ENCODE measurements at places on chromosomes 3 and 15. TPM values are rescaled to one million over a fixed set of nuclear protein-coding genes. Genes with fewer than 3 reads are reported as not detected.

The LTK gene
- polyA plus RNA-seq: 2.2 TPM

GRCh38 chr15:78837131-78837530 lies 25.9 kb upstream of the ADAMTS7 start:
- DNase-seq: no peak

DNA sequence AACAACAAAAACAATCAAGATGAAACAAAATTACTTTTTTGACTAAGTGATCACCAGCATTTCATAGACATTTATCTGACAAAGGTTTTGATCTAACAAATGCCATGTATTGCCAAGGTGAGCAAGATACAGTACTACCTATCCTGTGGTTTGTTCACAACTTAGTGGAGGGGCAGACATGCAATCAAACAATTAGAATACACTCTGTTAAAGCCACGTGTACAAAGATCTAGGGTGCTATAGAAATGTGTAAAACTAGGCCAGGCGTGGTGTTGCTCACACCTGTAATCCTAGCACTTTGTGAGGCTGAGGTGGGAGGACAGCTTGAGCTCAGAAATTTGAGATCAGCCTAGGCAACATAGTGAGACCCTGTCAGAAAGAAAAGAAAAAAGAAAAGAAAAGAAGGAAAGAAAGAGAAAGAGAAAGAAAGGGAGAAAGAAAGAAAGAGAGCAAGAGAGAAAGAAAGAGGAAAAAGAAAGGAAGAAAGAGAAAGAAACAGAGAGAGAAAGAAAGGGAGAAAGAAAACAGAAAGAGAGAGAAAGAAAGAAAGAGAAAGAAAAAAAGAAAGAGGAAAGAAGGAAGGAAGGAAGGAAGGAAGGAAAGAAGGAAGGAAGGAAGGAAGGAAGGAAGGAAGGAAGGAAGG lies 1.4 kb upstream of the TRIM69 start:
- DNase-seq: no peak

- no peak for DNase-seq
Observed at GRCh38 chr15:73782344-73782959, 29.3 kb upstream of the INSYN1 start.

GRCh38 chr15:96448923-96449322 lies 118.4 kb downstream of the NR2F2 start:
- no peak for DNase-seq

The CHDH gene
- polyA plus RNA-seq: 10.6 TPM

The KCNAB1 gene
- polyA plus RNA-seq: 3.3 TPM

The STRA6 gene
- 26.3 TPM for polyA plus RNA-seq

- no peak for DNase-seq
Observed at GRCh38 chr3:149321136-149321535, 12.3 kb downstream of the TM4SF18 start.

GRCh38 chr3:51568036-51568435 lies 29.5 kb downstream of the RAD54L2 start:
- no peak for DNase-seq

The ZNF639 gene
- polyA plus RNA-seq: 55.1 TPM

DNA sequence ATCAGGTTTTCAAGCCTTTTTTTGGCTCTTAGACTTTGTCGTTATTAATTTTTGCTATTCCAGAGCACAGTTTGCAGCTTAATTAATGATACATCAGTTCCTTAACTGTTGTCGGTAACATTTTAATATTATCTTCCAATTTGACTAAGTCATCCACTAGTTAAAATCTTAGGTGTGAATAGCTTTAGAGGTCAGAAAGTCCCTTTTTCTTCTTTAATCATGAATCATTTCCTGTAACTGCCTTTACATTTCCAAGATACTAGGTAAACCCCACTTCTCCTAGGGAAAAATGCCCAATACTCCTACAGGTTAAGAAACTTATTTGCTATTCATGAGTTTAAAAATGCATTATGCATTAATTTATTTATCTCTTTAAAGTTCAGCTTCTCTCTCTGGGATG lies 260.9 kb upstream of the CFAP20DC start:
- no peak for DNase-seq

- no peak for DNase-seq
Observed at GRCh38 chr3:143266511-143266910, 146.9 kb downstream of the CHST2 start.

GRCh38 chr3:69567023-69567709 lies 172.1 kb upstream of the MITF start:
- DNase-seq: no peak

- DNase-seq: no peak
Observed at GRCh38 chr15:48059791-48060190, 61.0 kb upstream of the SLC24A5 start.

- no peak for DNase-seq
Observed at GRCh38 chr3:43523454-43524053, 98.3 kb downstream of the ANO10 start.

DNA sequence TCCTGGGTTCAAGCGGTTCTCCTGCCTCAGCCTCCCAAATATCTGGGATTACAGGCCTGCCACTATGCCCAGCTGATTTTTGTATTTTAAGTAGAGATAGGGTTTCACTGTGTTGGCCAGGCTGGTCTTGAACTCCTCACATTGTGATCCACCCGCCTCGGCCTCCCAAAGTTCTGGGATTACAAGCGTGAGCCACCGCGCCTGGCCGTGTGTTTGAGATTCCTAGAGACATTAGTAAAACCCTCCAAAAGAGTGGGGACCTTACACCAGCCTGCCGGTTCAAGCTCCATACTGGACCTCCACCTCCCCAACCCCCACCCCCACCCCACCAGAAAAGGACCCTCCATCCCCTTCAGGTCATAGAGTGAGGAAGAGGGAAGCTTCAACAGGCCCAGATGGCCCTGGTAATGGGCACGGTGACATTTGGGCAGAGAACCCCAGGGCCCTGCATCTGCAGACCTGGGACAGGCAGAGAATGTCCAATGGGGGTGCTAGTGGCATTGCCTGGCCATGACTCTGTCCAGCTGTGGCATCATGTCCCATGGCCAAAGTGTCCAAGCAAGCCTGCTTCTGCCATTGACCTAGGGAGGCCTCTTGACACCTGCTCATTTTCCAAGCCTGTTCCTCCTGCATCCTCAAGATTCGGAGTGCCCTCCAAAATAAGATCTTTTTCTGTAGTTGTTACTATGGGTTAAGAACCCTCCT lies 108.9 kb upstream of the KLF13 start:
- no peak for DNase-seq

DNA sequence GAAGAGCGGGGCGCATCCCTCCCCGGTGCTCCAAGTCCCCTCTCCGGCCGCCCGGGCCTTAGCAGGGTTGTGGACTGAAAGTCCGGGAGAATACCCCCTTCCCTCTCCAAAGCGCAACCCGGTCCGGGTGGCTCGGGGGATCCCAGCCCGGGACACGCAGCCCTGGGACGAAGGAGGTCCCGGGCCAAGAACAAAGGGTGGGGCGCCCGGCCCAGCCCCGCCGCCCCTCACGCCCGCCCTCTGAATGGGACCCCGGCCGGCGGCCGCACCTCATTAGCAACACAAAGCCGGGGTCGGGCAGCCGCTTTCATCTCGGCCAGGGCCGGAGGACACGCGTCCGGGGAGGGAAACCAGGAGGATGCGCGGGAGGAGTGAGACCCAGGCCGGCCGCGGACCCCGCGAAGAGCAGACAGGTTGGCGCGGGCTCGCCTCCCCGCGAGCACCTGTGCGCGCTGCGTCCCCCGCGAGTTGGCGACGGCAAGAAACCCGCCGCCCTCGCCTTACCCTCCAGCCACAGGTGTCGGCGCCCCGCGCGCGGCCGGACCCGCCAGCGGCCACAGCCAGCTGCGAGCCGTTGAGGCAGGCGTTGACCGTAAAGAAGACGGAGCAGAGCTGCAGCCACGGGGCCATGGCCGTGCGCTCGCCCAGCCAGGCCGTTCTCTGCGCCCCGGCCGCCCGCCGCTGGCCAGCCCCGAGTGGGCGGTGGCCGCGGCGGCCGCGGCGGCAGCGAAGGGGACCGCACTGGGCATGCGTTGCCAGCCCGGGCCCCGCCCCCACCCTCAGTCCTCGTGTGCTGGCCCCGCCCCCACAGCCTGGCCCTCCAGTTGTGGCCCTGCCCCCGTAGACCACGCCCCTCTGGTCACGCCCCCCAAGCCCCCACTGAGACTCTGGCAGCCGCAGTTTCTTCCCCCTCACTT lies at the start of gene IL17RD:
IL17RD (minus strand) TSS at position 697 of the 917 bp plus-strand sequence; CDS start at position 630, 67 bp downstream.
- DNase-seq: no peak

The CSTA gene
- 1.5 TPM for polyA plus RNA-seq

GRCh38 chr15:92655178-92655995 lies at the start of gene FAM174B:
TSS of gene FAM174B (minus strand) at chr15:92655775.
- DNase-seq: no peak

GRCh38 chr3:30685267-30685667 lies 78.9 kb downstream of the TGFBR2 start:
- no peak for DNase-seq

DNA sequence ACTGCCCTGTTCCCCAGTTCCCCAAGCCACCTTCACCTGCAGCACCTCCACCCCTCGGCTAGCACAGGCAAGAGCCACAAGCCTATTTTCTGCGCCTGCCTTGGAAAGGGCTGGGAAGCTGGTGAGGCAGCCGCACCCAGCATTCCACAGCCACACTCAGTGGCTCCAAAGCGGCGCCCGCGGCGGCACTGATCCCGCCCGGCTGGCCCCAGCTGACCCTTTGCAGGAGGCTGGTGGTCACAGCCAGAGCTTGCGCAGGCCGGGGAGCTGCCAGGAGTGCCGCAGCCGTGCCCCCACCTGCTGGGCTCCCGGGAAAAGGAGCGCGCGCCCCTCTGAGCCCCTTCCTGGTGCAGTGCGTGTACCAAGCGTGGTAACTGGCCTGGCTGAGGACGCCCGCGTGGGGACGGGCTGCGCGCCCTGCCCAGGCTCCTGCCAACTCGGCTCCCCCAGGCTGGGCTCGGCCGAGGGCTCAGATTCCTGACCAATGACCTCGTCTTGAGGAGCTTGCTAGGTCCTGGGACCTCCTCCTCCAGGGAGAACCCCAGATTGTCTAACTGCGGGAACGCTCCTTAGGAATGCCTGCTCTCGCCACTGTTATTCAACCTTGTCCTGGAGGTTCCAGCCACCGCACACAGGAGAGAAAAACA lies 13.3 kb downstream of the GRAMD2A start:
- DNase-seq: no peak

Measured in left renal cortex interstitium (tissue), 4 donors.